ENCODE measurements at places on chromosomes 16 and 17. TPM values are rescaled to one million over a fixed set of nuclear protein-coding genes. Genes with fewer than 3 reads are reported as not detected.

DNA sequence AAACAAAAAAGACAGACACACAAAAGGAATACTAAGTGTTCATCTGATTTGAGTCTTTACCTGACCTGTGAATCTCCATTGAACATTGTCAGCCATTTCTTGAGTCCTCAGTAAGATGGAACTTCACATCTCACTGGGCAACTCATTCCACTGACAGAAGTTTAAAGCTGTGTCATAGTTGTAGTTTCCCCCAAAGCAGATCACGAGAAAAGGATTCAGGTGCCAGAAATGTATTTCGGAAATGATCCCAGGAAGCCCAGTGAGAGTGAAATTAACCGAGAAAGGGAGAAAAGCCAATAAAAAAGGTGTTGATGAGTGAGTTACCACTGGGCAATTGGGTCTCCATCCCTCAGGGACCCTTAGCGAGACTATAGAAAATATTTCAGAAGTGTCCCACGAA is 6.5 kb downstream of the CHD9 start:
- no peak for DNase-seq

DNA sequence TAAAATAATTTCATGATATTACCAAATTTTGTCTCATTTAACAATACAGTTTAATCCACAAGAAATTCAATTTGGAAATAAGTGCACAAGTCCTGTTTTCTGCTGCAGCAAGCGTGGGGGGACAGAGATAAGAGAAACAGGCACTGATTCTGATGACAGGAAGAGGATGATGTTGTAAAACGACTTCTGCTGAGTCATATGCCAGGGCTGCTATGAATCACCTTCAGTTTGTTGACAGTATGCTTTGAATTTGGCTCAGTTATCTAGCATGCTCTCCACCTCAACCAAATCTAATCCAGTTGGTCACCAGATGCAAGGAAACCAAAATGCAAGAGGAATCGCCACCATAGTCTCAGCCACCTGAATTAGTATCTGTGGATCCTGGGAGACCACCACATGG is 244.1 kb upstream of the MON1B start:
- no peak for DNase-seq

- no peak for DNase-seq
Observed at GRCh38 chr16:72317446-72317845, 145.5 kb upstream of the PMFBP1 start.

DNA sequence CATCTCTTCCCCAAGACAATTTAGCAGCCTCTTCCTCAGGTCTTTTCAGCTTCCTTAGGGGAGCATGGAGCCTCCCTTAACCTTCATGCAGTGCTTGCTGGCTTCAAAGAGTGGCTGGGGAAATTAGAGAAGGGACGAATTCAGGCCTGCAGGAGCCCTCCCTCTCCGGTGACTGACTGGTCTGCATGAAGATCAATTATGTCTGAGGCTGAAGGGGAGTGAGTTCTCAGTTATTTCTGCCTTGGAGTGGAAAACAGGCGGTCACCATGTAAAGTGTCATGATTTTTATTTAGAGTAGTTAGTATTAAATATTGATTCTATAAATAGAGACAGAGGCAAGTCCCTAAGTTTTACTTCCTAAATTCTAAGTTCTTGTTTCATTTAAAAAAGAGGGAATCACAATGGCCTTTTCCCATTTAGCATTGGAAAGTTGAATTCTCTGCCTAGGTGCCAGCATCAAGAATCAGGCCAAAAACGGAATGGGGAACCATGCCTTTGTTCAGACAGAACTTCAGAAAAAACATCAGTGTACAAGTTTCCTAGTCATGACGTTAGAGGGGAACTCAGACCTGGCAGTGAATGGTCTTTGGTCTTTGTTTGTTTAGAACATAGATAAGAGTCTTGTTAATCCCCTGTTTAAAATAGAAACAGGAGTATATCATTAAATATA is 4.4 kb downstream of the GABARAPL2 start:
- peak; percentile 67 for DNase-seq

DNA sequence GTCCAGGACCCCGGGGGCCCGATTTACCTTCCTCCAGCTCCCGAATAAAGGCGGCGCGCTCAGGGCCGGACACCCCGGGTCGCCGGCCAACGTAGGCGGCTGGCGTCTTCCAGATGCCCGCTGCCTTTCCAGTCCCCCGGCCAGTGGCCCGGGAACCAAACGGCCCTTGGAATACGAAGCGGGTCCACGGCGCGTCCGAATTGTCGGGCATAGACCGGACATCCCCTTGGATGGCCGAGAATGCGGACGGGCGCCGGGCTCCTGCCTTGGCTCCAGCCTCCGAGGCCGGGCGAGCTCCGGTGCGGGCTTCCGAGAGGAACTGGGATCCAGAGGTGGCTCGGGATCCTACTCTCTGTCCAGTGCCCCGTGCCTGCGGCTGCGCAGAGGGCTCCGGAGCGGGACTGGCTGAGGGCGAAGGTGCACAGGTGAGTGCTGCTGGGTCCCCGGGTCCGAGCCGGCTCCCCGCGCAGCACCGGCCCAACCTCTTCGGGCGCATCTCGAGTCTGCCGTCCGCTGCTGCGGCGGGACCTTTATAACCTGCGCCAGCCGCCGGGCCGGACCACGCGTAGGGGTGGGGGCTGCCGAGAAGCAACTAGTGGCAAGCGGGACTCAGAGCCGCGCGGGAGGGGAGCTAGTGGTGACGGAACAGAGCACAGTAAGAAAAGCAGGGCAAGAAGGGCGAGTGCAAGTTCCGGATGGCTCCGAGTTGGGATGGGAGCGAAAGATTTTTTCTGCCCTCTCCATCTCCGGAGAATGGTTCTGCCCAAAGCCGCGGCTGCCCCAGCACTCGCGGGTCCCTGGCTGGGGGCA is at the start of gene HAP1:
Gene HAP1 (minus strand): TSS at position 505 of the 810 bp plus-strand sequence. CDS start 9 bp downstream, at position 496.
- peak; percentile 63 for DNase-seq

- no peak for DNase-seq
Observed at GRCh38 chr16:73040136-73040535, 7.8 kb downstream of the ZFHX3 start.

- DNase-seq = no peak
Observed at GRCh38 chr17:29575511-29576213, 7.2 kb downstream of the TP53I13 start.

- DNase-seq = no peak
Observed at GRCh38 chr16:8697965-8698364, 23.5 kb downstream of the ABAT start.

DNA sequence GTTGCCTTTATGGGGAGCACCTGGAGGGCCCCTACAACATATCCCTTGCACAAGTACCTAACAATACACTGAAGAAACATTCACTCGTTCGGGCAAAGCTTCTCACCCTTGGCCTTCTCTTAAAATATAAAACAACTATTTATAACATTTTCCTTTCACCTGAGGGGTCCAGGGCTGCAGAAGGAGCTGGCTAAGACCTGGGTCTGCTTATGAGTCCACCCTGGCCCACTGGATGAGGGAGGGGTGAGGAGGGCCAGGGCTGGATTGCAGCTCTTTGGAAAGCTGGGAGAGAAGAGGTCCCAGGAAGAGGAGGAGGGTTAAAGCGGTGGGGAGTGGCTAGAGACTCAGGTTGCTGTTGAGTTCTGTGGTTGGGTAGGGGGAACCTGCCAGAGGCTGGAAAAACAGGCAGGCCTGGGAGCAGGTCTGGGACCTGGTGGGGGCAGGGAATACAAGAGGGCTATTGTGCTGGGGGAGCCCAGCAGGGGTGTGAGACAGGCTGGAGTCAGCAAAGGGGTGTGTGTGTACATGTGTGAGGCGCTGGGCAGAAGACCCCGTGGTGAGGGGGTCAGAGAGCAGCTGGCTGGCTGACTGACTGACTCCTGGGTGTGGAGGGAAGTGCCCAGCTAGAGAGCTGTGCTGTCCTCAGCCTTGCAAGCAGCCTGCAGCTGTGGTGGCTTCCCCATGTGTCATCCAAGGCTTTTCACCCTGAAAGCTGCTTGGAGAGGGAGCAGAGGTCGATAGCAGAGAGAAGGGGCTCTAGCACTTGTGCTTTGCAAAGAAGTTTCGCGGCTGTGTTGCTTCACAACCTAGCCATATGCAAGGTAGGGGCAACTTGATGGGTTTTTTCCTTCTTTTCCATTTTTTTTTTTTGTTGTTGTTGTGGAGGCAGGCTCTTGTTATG is 10.2 kb upstream of the MRC2 start:
- no peak for DNase-seq

GRCh38 chr17:57505841-57506773 is 239.0 kb downstream of the CCDC182 start:
- DNase-seq = no peak

DNA sequence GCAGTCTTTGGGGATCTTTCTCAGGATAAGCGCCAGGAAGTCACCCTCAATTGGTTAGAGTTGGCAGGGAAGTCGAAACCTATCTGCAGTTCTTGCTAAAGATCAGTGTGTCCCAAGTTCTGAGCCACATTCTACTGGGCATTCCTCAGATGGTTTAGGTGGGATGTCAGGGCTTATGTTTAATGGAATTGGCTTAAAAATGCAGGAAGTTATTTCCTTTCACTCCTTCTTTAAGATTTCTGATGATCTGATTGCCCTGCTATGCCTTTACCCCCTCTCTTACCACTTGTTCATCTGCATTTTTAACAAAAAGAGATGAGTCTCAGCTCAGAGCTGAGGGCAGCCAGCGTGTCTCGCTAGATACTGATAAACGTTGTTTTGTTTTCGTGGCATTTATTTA is 30.8 kb downstream of the FOXL1 start:
- DNase-seq = no peak

DNA sequence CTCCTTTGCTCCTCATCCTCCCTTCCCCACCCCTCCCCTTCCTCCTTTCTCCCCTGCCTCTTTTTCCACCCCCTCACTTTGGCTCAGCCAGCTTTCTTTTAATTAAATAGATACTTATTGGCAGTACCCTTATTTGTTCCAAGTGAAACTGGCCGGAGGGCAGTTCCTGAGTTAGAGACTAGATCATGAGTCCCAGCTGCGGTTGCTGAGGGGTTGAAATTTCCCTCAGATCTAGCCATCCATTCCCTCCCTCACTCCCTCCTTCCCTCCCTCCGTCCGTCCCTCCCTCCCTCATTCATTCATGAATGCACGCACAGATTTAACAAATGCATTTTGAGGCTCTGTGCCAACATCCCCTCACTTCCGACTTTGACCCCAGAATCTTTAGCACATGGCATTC is 519.2 kb upstream of the EEF2KMT start:
- DNase-seq = no peak

GRCh38 chr17:58217766-58218165 is 1.3 kb downstream of the MKS1 start:
- DNase-seq = peak; percentile 29

The PPP1R27 gene
- not detected for polyA plus RNA-seq

DNA sequence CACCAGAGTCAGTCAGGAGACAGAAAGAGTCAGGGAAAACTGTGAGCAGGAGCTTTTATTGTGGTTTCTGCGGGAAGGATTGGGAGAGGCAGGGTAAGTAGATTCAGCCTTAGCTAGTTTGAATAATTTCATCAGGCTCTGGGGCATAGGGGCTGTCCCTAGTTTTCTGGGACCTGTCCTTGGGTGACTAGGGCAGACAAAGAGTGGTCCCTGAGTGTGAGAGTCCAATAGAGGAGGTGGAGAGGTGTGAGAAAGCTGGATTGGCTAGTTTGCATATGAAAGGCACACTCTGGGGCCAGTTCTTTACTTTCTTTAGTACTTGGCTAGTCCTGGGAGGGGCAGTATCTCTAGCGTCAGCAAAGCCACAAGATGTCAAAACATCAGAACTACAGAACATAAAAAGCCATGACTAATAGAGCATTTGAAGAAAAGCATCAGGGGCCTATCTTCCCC is 255.6 kb downstream of the HS3ST3A1 start:
- DNase-seq = no peak

The TAC4 gene
- not detected for polyA plus RNA-seq

- no peak for DNase-seq
Observed at GRCh38 chr16:49639739-49640431, 216.0 kb downstream of the ZNF423 start.

GRCh38 chr16:87243478-87243877 is 73.7 kb downstream of the C16orf95 start:
- no peak for DNase-seq

- peak; percentile 46 for DNase-seq
Observed at GRCh38 chr17:38871247-38872015, 1.6 kb downstream of the LASP1 start.

GRCh38 chr17:2122641-2123302 is 67.9 kb downstream of the HIC1 start:
- DNase-seq = peak; percentile 15

DNA sequence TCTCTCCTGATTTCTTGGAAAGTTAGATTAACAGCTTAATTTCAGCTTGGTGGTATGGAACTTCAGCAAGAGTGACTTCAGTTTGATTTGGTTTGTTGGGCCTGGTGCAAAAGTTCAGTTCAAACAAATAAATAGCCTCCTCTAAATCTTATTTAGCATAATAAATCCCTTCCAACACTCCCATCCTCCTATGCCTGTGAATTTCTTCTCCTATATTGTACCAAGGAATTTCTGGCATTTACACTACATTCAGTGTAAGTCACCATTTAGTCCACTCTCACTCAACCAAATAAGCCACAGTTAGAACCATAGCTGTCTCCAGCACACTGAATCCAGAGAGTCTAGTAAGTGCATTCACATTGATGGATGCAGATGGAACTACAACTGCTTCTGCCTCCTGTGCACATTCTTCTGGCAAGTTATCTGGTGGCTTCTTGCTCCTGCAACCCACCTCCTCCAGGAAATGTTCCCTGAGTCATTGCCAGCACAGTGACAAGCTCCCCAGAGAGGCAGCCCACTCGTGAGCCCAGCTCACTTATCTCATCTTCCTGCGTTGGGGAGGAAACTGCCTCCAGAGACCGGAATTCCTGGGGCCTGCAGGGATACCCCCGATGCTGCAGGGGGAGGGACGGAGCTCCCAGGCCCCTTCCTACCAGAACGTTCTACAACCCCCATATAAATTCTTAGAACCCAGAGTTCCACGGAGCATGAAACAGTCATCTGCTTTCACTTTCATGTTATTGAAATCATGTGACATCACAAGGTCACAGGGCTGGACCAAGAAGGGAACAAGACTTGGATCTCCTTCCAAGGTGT is 318.3 kb downstream of the PHKB start:
- DNase-seq = peak; percentile 38

DNA sequence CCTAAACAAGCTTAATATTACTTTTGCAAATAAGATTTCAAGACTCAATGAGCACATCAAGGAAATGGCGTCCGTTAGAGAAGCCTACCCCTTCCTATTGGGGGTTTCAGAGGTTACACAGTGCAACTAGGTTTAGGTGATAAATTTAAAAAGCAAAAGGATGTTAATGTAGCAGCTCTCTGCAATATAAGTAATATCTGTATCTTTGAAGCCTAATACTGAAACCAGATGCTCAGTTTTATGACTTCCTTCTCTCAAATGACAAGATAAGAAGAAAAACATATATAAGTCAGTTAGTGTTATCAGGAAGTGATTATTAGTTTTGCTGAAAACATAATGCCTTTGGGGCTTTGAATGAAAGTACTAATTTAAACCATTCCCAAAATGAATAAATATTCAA is 54.3 kb upstream of the MED13 start:
- no peak for DNase-seq

The KRTAP2-2 gene
- polyA plus RNA-seq = not detected

The SEPTIN12 gene
- polyA plus RNA-seq = not detected

- no peak for DNase-seq
Observed at GRCh38 chr17:17732892-17733670, 51.8 kb downstream of the RAI1 start.

DNA sequence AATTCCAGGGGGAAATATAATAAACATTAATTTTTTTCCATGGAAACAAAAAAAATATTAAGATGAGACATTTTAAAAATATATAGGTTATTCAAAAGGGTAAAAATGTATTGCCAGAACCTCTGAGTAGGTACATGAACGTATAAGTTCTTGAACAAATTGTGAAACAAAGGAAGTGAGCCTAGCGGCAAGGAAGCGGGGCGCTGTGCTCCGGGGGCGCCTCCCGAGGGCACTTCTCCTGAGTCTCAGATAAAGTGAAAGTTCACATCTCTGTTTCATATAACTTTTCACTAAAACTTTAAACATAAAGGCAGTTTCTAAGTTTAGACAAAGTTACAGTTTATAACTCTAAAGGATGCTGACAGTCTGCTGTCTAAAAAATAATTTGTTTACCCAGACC is 52.3 kb downstream of the TNRC6C start:
- no peak for DNase-seq

Data from B cell (primary cell).